NCI-H748 treated with DMSO at 0.1 percent for 48 hours (cell line): ENCODE measurements at places on chromosomes 16 and 17.

DNA sequence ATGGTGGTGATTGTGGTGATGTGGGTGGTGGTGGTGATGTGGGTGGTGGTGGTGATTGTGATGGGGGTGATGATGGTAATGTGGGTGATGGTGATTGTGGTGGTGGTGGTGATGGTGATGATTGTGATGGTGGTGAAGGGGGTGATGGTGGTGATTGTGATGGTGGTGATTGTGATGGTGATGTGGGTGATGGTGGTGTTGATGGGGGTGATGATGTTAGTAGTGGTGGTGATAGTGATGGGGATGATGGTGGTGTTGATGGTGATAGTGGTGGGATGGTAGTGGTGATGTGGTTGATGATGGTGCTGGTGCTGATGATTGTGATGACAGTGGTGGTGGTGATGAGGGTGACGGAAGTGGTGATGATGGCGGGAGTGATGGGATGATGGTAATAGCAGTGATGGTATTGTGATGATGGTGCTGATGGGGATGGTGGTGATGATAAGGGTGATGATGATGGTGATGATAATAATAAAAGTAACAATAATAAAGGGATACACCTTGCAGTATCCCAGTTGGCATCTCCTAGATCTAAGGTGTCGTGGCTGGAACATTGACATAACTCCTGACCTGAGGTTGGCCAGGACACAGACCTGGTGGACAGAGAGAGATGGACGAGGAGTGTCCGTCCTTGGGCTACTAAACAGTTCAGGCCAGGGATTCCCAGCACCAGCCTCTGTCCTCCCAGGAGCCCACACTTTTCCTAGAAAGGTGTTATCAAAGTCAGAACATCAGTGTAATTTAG is 344.5 kb downstream of the SEC14L1 start:
- DNase-seq: no peak

DNA sequence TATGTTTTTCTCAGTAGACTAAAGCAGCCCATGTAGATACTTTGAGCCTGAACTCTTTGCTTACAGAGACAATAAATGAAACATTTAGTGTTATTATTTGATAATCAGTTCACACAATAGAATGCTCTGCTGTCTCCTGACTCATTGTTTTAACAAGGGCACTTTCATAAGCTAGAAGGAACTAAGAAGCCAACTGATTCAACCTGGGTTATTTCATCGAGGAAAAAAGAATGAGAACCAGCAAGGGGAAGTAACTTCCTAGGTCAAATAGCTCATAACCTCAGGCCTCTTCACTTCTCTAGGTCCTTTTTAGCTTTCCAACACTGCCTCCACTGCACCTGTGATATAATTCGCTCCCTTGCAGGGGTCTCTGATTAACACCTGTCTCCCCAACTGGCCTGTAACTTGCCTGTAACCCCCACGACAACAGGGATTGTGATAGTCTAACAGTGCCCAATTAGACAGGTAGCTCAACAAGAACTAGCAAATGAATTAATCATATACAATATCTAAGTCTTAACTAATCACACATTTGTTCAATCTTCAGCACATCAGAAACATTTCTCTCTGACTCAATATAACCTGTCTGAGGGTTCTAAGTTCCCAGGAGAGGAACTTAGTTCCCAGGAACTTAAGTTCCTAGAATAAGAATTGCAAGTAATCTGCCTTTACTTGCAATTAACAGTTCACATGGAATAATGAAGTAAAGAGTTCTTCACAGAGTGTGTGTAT is 34.8 kb downstream of the RFFL start:
- DNase-seq: no peak

DNA sequence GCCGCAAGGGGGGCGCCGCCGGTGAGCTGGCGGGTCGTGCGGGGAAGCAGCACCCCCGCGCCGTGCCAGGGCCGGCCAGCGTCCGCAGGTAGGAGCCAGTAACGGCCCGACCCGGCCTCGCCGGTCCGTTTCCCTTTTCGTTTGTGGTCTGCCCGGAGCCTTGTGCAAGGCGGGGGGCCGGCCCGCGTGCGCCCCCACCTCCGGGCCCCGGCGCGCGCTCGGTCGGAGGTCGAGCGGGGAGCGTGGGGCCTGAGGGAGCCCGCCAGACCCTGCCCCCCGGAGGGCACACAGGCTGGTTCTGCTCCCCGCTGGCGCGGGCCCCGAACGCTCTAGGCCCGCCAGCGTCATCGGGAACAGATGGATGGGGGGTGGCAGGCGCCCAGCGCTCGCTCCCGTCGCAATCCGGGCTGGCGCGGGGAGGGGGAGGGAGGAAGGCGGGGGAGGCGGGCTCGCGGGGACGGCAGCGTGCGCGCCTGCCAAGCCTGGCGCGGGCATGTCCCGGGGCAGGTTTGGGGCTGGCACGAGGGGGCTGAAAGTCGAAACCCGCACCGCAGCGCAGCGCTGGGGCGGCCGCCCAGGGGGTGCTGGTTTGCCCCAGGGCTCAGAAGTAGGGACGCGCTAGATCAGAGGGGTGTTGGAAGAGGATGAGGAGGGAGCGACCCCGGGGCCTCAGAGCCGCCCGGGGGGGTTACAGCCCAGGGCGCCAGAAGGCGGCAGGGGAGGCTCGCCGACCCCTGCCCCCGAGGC is 1.5 kb upstream of the GSE1 start:
- peak; percentile 15 for DNase-seq

GRCh38 chr16:48003206-48003907 is 152.4 kb downstream of the ABCC12 start:
- DNase-seq: no peak

DNA sequence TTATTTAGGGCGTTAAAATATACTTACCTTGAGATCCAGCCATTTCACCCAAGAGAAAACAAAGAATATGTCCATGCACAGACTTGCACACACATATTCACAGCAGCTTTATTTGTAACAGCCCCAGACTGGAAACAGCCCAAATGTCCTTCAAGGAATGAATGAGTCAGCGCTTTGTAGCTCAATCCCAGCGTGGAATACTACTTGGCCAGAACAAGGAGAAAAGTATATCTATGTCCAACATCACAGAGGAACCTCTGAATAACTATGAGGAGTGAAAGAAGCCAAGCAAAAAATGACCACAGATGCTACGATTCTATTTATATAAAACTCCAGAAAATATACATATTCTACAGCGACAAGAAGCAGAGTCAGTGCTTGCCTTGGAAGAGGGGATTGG is 158.3 kb downstream of the ENGASE start:
- DNase-seq: no peak

GRCh38 chr17:79262624-79263023 is 188.0 kb downstream of the ENGASE start:
- no peak for DNase-seq

GRCh38 chr16:5776876-5777275 is 679.3 kb upstream of the EEF2KMT start:
- DNase-seq: no peak

DNA sequence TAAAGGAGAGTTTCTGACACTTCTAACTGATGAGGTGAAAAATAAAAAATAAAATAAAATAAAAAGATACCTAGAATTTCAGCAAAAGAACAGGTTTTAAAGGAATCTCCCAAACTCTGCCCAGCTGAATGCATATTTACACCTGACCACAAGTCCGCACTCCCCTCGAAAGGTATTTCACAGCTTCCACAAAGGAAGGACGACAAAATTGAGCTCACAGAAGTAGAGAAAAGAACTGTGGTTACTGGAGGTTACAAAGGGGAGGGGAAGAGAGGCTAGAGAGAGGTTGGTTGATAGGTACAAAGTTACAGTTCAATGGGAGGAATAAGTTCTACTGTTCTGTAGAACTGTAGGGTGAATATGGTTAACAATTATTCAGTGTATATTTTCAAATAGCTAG is 5.0 kb downstream of the LITAF start:
- no peak for DNase-seq

DNA sequence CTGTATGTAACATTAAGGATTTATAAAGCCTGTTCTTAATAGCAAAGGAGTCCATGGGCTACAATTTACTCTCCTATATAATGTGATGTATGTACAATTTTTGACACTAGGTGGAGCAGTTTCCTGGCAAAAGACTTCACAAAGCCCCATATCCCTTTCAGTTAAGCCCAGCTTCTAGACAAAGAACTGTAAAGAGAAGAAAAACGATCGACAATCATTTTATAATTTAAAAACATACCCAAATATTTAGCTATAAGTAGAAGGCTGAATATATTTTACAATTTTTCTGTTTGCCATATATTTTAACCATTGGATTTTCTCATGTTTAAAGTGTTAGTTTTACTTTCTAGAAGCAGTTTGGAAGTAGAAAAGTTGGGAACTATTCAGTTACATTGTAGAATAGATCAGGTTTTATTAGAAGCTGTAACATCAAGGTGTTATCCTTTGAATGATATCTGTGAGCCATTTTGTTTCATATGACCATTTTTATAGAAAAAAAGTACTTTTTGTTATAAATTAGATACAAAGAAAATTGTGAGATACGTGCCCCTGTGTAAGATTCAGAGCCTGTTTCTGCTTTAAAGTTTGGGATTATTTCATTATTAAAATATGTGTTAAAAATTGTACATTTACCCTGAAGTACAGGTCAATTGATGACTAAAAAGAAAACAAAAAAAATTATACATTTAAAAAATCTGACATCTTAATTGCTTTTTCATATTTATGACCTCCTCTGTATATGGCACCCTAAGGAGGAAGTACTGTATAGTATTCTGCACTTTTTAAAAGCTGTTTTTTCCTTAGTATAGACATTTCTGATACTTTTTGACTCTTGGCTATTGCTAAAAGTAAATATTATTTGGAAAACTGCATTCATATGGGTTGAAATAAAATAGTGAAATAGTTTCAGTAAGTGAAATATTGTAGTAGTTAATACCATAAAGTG is 46.3 kb downstream of the VMP1 start:
- DNase-seq: peak; percentile 81

- DNase-seq: no peak
Measured at GRCh38 chr16:88045820-88046303, 94.6 kb downstream of the BANP start.

DNA sequence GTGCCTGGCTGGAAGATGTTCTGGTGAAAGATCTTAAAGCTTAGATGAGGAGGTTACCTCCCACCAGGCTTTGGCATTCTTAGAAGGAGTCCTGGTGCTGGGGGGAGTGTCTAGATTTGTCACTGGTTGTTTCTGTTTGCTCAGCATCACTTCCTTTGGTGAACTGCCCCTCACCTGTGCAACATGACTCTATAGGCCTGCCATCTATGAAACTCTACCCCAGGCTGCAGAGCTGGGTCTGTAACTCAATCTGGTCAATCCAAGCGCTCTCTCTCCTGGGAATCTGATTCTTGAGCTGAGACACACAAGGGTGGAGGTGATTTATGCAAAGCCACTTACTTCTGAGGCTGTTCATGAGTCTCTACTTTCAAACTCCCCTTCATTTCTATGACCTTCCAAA is 399.4 kb downstream of the NPIPA7 start:
- no peak for DNase-seq

DNA sequence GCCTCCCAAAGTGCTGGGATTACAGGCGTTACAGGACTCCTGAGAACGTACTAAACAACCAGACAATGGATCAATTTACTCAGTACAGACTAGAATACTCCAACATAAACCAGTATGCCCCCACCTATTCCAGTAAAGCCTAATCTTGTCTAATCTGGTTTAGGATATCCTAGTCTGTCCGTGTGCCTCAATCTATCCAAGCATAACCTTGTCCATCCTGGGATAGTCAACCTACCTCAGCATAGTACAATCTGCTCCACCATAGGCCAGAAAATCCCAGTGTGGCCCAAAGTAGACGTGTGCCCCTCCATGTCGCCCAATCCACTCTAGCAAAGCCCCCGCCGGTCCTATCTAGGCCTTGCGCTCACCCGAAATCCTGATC is 625 bp downstream of the DVL2 start:
- DNase-seq: no peak

DNA sequence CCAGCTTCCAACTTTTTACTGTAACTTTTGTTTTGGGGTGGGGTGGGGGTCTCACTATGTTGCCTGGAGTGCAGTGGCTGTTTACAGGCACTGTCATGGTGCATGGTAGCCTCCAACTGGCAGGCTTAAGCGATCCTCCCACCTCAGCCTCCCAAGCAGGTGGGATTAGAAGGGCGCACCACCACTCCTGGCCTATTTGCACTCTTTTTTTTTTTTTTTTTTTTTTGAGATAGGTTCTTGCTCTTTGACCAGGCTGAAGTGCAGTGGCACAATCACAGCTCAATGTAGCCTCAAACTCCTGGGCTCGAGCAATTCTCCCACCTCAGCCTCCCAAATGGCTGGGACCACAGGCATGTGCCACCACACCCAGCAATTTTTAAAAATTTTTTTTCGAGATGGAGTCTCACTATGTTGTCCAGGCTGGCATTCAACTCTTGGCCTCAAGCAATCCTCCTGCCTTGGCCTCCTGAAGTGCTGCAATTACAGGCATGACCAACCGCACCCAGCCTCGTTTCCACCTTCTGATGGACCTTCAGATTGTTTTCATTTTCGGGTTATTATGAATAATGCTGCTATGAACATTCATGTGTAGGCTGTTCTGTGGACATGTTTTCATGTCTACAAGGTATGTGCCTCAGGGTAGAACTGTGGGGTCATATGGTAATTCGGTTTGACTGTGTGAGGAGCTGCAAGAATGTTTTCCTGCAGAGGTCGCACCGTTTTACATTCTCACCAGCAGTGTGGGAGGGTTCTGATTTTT is 10.9 kb downstream of the TRAP1 start:
- no peak for DNase-seq

DNA sequence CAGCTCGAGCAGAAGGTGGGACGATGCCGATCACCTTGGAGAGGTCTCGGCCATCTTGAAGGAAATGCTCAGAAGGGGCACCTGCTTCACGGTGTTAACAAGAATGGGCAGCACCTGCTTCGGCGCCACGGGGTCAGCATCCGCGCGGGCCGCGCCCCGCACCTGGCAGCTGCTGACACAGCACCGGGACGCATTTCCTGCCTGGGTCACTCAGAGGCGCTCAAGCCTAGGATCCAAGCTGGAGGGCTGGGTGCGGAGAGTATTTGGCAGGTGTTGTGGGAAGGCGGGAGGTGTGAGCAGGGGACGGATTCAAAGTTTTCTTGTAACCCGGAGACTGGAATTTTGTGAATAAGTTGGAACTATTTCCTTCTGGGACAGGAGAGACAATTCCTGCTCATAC is 39.3 kb upstream of the AKTIP start:
- no peak for DNase-seq

DNA sequence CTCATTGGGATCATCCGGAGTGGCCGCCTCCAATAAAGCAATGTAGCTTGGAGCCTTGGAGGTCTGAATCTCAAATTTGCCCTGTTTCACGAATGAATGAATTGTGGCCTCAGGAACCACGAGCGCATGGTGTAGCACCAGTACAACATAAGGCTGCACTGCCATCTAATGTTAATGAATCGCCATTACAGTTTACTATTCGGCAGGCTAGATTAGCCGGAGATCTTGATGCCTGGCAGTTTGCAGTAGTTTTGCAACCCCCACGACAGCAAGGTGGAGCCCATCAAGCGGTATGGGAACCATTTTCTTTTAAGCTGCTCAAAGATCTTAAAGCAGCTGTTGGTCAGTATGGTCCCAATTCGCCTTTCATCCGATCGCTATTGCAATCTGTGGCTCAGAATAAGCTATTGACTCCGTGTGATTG is 18.8 kb downstream of the ALOX15B start:
- DNase-seq: peak; percentile 92
